ENCODE measurements at places on chromosomes 3 and 15. TPM values are rescaled to one million over a fixed set of nuclear protein-coding genes. Genes with fewer than 3 reads are reported as not detected.

GRCh38 chr15:67955252-67955651 lies 98.9 kb upstream of the PIAS1 start:
- DNase-seq = no peak

- DNase-seq = no peak
Measured at GRCh38 chr3:72195895-72196294, 410.9 kb upstream of the PROK2 start.

GRCh38 chr15:61558172-61559136 lies 329.4 kb upstream of the RORA start:
- no peak for DNase-seq

GRCh38 chr3:134477938-134478337 lies 7.8 kb downstream of the ANAPC13 start:
- no peak for DNase-seq

- DNase-seq = no peak
Measured at GRCh38 chr3:36075491-36075890, 304.8 kb upstream of the STAC start.

GRCh38 chr15:85003593-85004312 lies 22.1 kb downstream of the PDE8A start:
- DNase-seq = no peak

GRCh38 chr15:85706779-85707518 lies 87.8 kb downstream of the KLHL25 start:
- peak; percentile 79 for DNase-seq

DNA sequence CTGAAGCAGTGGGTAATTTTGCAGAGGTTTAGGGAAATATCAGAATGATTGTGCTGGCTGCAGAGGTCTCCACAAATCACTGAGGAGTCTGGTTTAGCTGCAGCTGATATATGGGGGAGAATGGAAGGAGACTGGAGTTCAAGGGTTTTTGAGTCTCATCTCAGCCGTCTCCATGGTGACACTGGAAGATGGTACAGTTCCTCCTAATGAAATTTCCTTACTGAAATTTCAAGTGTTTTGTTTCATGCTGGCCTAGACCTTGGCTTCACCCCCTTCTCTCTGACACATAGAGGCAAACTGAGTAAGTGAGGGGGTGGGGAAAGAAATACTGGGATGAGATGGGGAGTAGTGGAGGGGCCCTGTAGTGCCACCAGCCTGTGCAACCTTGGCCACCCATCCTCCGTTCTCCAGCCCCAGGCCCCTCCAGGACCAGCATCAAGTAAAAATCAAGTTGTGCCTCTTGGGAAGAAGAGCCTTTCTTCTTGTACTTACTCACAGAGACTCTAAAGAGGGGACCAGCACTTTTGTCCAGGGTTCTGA lies 17.8 kb upstream of the MORF4L1 start:
- no peak for DNase-seq

DNA sequence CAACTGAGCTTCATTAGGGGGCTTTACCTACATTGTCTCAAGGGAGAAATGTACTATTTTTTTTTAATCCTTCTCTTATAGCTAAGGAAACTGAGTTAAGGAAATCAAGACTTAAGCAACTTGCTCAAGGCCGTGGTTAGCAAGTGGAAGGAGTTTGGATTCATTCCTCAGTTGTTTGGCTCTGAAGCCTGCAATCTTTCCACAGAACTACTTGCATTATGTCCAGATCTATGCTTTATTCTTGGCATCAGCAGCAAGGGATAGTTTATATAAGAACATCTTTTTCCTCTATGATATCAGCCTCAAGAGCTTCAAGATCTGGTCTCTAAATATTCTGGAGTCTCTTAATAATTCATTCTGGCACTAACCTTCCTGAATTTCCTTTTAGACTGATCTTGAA lies 182.4 kb downstream of the SV2B start:
- DNase-seq = no peak

- DNase-seq = no peak
Measured at GRCh38 chr3:20930034-20930433, 744.0 kb upstream of the SGO1 start.

C15orf39 gene
- total RNA-seq = 27.0 TPM

TMEM45A gene
- total RNA-seq = not detected

ALS2CL gene
- total RNA-seq = 29.8 TPM

PCSK6 gene
- 0.41 TPM for total RNA-seq

CLRN1 gene
- total RNA-seq = not detected

MOBP gene
- not detected for total RNA-seq

TGM4 gene
- not detected for total RNA-seq
